Activated CD8-positive, alpha-beta memory T cell treated with anti-CD3 and anti-CD28 coated beads, Interleukin-2, amount 10 ng/mL, durations not matched to agents 7 days and 5 days (primary cell): ENCODE measurements at places on chromosomes 11 and 22. TPM values are rescaled to one million over a fixed set of nuclear protein-coding genes. Genes with fewer than 3 reads are reported as not detected.

DNA sequence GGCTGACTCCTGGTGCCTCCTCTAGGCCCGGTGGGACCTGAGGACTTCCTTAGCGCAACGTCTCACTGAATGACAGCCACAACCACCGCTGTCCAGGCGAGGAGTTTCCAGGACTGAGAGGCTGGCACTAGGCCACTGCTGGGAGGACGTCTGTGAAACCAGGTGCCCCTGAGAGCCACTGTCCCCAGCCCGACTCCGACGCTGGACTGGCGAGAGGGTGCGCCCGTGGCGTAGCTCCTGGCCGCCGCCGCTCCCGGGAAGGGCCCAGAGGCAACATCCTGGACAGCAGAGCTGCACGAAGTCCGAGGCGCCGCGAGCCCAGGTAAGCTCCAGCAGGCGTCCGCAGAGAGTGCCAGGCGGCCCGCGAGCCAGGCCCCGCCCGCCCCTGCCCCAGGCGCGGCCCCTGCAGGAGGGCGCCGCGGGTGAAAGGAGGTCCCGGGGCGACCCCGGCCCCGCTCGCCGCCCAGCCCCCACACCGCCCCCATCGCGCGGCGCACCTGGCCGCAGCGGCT is 525 bp downstream of the DGCR2 start:
- DNase-seq: peak; percentile 53
- H3K36me3 ChIP-seq: no peaks in the 10 kb centered on the region
- peak overlapping the region; percentile 78 for H3K27ac ChIP-seq
- H3K27me3 ChIP-seq: peaks cover 3% of the 10 kb centered on the region
- H3K4me1 ChIP-seq: peaks cover 41% of the 10 kb centered on the region

- H3K27me3 ChIP-seq: no peaks in the 10 kb centered on the region
- DNase-seq: no peak
- no peak overlapping the region for H3K4me3 ChIP-seq
- no peaks in the 10 kb centered on the region for H3K36me3 ChIP-seq
- no peaks in the 10 kb centered on the region for H3K4me1 ChIP-seq
- no peak overlapping the region for H3K27ac ChIP-seq
Observed at GRCh38 chr11:59264736-59265135, 52.0 kb upstream of the MPEG1 start.

APOL5 gene
- not detected for total RNA-seq

DNA sequence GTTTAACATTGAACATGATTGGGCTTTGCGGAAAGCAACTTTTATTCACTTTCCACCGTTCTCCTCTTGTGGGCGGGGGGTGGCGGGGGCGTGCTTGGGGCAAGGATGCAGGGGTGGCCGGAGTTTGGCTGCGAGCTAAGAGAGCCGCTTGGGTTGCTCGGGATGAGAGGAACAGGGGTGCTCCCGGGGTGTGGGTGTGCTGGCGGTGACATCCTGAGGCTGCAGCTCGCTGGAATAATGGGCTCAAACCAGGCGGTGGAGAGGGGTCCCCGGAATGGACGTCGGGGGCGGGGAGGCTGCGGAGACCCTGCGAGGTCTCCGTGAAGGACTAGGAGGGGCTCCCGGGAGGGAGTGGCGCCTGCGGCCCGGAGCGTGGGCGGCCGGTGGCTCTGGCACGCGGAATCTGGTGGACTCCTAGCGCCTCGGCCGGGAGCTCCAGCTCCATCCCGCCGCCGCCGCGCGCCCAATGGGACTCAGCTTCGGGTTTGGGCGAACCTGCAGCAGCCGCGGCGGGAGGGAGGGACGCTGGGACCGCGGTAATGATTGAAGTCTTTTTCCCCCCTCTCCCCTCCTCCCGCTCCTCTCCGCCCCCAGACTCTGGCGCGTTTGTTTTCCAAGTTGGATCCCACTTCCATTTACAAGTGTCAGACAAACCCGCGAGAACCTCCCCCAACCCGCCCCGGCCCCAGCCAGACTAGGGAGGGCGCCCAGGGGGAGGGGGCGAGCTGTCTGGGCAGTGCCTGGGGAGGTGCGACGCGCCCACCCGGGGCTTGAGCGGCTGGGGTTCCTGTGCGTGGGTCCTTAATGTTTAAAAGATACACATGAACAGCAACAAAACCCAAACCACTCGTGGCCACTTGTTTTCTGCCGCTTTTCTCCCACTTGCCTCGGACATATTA is 2.0 kb downstream of the FAT3 start:
- H3K4me1 ChIP-seq: no peaks in the 10 kb centered on the region
- no peak overlapping the region for H3K27ac ChIP-seq
- H3K27me3 ChIP-seq: peaks cover 54% of the 10 kb centered on the region
- H3K4me3 ChIP-seq: no peak overlapping the region

DNA sequence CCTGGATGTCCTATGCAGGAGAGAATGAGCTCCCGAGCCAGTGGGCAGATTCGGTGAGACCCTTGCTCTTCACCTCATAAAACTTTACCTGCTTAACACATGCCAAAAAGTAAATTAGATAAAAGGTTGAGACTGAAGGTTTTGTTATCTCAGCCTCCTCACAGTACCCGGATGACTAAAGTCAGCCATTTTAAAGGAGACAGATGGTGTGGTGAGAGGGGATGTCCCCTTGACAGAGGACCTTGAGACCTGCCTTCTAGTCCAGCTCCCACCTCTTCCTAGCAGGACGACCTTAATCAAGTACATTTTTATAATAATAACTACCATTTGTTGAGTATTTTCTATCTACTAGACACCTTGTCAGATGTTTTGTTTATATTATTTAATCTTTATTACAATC is 39.7 kb downstream of the C11orf91 start:
- no peaks in the 10 kb centered on the region for H3K36me3 ChIP-seq
- no peaks in the 10 kb centered on the region for H3K4me1 ChIP-seq
- no peak overlapping the region for H3K27ac ChIP-seq
- no peak for DNase-seq
